ENCODE measurements at places on chromosomes 7 and 10. TPM values are rescaled to one million over a fixed set of nuclear protein-coding genes. Genes with fewer than 3 reads are reported as not detected.

Gene ITGB1
- polyA plus RNA-seq: 541 TPM

Gene MRPS33
- 79.9 TPM for polyA plus RNA-seq

Gene PNLIPRP2
- polyA plus RNA-seq: not detected

Gene AKR1C1
- polyA plus RNA-seq: 13.1 TPM

Gene ADAM12
- 19.7 TPM for polyA plus RNA-seq

Gene COL26A1
- 35.3 TPM for polyA plus RNA-seq

Gene LMOD2
- polyA plus RNA-seq: 0.25 TPM

Gene UTF1
- polyA plus RNA-seq: 0.11 TPM

Gene FFAR4
- not detected for polyA plus RNA-seq

Gene KAZALD1
- polyA plus RNA-seq: 10.1 TPM

Gene TMEM213
- polyA plus RNA-seq: 52.0 TPM

Gene FRMPD2
- polyA plus RNA-seq: 1.5 TPM

All from renal pelvis (tissue), 12 donors.